NCI-H1436 treated with DMSO at 0.1 percent for 48 hours (cell line): ENCODE measurements at places on chromosomes 5 and 9.

DNA sequence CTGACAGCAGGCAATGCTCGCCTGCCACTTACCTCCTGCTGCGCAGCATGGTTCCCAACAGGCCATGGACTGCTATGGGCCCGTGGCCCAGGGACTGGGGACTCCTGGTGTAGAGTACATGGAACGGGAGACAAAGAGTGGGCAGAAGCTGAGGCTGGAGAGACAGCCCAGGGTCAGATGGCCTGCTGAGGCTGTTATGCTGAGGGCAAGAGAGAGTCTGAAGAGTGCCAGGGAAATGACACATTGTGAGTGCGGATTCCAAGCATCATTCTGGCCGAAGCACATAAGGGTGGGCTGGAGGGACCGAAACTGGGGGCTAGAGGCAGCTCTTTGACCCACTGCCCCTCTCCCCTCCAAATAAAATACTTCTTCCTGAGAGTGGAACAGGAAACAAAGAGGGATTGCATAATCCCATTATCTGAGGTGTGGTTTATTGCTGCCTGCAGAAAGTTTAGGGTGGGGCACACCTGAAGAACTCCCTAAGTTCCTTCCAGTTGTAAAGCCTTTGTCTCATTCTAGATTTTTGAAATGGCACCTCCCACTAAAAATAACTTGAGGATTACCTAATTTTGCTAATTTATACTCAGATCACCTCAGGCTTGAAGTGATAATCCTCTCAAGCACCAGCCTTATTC, 158.1 kb downstream of the ATP10B start:
- DNase-seq, result no peak

GRCh38 chr5:67434466-67434865, 237.9 kb upstream of the CD180 start:
- DNase-seq, result no peak

DNA sequence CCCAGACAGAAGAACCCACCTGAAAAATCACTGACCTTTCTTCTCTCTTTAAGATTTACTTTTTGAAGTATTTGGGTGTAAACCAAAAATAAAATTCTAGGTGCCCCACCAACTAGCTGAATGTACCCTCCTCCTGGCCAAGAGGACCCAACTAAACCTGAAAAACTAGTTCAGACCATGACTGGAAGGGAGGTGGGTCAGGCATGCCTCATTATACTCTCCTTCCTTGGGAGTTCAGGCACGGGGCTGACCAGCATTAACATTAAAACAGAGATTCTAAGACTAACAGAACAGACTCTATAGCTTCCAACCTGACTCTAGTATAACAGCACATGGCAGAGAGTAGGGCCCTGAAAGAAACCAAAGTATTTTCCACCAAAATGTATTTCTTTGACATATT, 61.4 kb downstream of the CERT1 start:
- no peak for DNase-seq

DNA sequence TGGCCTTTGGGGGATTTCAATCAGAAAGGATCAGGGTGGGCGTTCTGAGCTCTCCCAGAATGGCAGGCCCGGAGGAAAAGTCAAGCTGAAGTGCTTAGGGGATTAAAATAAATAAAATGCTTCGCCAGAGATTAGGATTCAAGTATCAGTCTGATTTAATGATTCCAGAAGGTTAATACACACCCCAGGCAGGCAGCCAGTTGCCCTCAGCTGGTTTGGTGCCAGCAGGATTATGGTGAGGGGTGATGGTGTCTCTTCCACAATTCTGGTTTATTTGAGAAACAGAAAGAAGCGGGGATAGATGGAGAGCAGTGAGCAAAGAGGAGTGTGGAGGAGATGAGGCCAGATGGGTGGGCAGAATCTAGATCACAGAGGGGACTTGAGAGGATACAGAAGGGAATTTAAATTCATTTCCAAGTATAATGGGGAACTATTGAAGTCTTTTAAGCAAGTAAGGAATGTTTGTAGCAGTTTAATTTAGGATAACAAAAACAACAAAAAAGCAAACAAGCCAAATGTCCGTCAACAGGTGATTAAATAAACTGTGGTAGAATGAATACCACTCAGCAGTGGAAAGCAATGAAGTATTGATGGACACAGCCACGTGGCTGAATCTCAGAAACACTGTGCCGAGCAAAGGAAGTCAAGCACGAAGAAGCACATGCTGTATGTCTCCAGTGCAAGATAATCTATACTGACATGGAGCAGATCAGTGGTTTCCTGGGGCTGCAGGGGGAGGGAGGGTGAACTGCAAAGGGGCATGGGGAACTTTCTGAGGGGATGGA, 297.7 kb downstream of the MSX2 start:
- no peak for DNase-seq

GRCh38 chr9:123691765-123692303, 238.1 kb downstream of the DENND1A start:
- DNase-seq, result no peak
